Stimulated activated CD8-positive, alpha-beta memory T cell treated with anti-CD3 and anti-CD28 coated beads, Interleukin-7, amount 100 ng/mL, for 1 hour (primary cell): ENCODE measurements at places on chromosomes 16 and 17.
A peak's percentile ranks its signal among the peaks of the same experiment; 100 is the strongest.

DNA sequence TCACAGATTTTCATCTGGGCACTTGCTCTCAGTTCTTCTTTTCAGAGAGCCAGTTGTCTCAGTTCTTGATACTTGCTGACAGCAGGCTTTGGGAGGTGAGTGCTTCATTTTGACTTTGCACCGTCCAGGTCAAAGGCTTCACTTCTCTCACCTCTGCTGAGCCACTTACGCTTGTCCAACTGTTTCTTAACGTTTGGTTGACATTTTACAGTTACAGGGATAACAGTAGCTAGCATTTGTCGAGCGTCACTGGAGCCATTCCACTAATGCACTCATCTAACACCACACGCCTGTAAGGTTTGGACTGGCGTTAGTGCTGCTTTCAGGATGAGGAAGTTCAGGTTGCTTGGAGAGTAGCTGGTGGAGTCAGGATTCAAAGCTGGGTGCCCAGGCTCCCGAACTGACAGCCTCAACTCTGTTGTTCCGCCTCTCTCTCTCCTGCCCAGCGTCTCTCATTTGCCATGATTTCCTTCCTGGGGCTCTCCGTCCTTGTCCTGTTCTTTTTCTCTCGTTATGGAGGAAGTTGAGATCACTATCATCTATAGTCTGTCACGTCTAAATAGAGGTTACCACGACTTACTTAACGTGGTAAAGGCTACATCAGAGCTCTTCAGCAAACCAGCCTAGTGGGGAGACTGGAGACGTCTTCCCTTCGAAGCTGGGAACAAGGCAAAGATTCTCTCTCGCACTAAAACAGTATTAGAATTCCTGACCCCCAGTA is 220.8 kb downstream of the RPTOR start:
- DNase-seq, result no peak

DNA sequence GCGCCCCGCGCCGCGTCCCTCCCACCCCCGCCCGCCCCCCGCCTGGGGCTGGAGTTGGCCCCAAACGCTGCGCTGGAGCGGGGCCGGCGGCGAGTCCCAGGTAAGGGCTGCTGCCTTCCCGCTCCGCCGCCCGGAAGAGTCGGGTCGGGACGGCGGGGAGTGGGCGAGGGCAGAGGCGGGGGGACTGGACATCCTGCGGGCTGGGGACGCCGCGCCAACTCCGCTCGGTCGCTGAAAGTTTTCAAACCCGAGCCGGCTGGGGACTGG is 469 bp downstream of the GPRC5C start:
- DNase-seq, result no peak

- DNase-seq, result no peak
Measured at GRCh38 chr17:15263206-15263579, 1.9 kb downstream of the PMP22 start.

GRCh38 chr17:7173687-7174602 is 5.2 kb downstream of the ASGR1 start:
- peak; percentile 19 for DNase-seq

DNA sequence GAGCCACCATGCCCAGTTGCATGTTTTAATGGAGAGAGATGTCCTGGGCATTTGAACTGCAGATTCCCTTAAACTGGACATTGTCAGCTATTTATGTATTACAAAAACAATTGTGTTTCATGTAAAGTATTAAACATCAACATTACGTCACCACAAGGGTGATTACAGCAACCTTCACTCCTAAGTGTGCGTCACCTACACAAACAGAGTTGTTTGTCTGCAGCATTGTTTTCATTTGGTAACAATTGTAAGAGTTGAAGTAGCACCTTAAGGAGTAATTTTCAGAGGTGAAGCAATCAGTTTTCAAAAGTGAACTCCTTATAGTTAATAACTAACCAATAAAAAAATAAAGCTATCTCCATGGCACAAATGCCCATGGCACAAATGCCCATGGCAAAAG is 271.4 kb downstream of the IRX3 start:
- DNase-seq, result no peak

DNA sequence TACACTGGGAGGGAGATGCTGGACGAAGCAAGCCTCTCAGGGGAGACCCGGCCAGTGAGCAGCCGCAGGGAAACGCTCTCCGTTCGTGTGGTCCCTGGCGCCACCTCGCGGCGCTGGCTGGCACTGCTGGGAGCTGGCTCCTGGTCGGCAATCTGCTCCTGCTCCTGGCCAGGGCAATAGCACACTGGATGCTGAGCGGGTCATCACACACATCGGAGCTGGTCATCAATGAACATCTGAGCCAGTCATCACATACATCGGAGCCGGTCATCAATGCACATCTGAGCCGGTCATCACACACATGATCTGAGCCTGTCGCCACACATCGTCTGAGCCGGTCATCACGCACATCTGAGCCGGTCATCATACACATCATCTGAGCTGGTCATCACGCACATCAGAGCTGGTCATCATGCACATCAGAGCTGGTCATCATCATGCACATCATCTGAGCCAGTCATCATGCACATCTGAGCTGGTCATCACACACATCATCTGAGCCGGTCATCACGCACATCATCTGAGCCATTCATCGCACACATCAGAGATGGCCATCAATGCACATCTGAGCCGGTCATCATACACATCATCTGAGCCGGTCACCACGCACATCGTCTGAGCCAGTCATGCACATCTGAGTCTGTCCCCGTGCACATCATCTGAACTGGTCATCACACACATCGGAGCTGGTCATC is 217.3 kb downstream of the RBFOX3 start:
- peak; percentile 26 for DNase-seq

DNA sequence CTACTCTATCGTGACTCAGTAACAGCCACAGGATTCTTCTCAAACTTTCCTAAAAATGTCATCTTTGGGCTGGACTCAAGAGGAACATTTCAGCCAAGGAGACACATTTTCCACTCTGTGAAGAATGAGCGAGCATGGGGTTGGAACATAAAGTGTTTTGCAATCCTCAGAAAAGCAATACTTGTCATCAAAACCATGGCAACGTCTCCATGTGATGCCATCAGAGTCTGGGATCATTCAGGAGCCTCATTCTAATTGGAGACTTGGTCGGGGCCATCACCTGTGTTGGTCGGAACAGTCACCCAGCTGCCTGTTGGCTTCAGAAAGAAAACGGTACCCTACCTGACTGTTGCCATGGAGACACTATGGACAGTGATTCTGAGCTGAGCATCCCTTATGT is 25.5 kb downstream of the MYOCD start:
- no peak for DNase-seq

DNA sequence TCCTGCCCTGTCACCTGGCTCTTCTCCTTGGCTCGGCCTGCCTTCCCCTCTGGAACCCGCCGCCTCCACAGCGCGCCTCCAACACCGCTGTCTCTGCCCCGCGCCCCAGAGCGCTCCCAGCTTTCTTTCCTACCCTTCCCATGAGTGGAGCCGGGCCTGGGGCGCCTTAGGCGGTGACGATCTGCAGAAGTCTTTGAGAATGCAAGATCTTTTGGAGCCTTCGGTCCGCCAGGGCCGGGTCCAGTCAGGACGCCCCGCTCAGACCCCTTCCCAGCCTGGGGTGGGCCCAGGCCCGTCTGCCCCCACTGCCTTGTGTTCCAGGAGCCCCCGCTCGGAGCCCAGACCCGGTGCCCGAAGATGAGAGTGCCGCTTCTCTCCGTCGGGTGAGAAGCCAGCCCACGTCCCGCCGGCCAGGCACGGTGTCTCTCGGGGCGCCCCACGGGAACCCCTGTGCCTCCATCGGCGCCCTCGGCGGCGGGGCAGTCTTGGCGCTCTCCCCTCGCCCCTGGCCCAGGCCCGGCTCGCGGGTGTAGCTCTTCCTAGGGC is 40.0 kb downstream of the MRM1 start:
- no peak for DNase-seq

DNA sequence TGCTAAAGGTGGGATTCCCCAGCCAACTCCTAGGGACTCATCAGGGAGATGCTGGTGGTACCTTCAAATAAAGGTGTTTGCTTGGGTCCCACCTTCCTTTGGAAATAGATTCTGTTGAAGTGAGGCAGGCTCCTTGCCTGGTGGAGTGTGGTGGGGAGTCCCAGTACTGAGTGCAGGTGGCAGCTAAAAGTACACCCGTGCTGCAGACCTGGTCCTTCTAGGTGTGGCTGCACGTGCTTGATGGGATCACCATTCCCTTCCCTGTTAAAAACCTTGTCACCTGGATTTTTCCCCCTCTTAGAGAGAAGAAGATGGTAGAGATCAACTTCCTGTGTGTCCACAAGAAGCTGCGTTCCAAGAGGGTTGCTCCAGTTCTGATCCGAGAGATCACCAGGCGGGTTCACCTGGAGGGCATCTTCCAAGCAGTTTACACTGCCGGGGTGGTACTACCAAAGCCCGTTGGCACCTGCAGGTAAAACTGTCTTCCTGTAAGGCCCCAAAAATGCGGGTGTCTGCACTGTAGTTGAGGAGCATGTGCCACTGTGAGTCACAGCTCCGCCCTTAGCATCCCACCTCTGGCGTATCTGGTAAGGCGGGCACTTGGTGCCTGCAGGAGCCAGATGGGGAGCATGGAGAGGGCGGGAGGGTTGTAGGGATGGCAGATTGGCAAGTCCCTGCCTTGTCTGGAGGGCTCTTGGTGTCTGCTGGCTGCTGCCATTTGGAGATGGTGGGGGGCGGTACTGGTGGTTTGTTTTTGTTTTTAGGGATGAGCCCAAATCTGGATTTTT is 34.0 kb downstream of the PLCD3 start:
- no peak for DNase-seq

DNA sequence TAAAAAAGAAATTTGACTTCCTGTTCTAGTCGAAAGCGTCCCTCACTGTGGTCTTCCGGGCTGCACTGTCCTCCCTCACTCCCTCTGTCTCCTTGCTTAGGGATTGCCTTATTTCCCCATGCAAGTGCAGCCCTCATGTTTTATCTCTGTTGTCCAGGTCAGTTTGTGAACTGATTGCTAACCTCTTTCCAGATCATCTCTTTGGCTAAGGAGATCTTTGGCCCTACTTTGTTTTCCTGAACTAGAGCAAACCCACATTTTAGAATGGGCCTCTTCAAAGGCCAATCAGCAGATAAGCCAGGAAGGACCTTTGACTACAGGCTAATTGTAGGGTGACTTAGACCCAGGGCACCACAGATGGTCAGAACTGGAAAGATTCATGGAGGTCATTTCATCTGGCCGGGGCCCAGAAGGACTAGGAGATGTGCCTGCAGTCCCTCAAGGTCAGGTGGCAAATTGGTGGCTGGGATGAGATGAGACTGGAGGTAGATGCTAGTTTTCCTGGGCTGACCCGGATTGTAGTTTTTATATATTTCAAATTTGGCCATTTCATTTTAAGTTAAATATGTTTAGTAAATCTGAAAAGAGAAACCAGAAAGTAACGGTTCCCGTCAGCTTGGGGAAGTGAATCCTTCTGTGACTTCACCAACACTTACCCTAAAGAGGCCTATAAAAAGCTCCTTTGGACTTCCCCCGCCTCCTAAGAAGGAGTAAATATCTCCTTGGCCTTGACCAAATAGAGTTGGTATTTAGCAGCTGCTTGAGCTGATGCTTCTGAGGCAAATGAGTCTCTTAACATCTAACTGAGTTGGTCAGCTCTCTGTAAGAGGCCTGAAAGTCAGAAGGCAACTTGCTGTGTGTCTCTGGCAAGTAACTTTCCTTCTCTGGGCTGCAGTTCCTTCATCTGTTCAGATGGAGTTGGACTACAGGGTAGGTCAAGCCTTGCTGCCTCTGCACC is 6.2 kb upstream of the SLC25A19 start:
- no peak for DNase-seq

DNA sequence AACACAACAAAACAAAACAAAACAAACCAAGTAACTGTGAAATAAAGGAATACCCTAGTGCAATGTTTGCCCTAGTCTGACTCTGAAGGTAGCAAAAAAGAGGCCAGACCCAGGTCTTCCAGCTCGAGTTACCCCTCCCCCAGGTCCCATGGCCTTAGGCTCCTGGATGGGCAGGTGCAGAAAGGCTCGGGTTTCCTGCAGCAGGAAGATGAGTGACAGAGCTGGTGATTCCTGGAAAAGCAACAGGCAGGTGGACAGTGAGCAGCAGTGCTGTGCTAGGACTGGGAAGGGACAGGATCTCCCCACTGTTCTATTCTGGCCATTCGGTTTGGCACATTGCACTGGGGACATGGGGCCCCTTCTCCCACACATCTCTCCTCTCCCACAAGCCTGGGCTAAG is 42.9 kb upstream of the MRTFB start:
- no peak for DNase-seq

GRCh38 chr17:64020056-64020766 is at the start of gene ICAM2:
TSS of gene ICAM2 (minus strand) at chr17:64020633. CDS start at chr17:64006691, 13,942 bp downstream.
- DNase-seq, result peak; percentile 75

- no peak for DNase-seq
Measured at GRCh38 chr17:29713626-29714025, 90.9 kb upstream of the CORO6 start.

- no peak for DNase-seq
Measured at GRCh38 chr16:49912721-49913120, 56.8 kb upstream of the ZNF423 start.

- DNase-seq, result no peak
Measured at GRCh38 chr17:31067691-31068184, 27.0 kb upstream of the NF1 start.

DNA sequence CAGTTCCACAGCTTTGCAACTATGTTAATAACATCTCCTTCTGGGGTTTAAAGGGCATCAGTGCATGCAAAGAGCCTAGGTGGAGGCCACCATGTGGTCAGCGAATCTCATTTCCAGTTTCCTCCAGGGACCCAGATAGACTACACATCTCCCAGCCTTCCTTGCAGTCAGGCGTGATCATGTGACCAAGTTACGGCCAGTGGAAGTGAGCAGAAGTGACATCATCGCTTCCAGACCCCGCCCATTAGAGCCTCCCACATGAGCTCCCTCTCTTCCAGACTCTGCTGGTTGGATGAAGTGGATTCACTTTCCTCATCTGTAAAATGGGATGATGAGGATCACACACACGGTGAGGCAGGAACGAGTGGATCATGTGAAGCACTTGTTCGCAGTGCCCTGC is 27.4 kb upstream of the KDM8 start:
- DNase-seq, result no peak
